Stimulated activated CD4-positive, alpha-beta T cell treated with anti-CD3 and anti-CD28 coated beads, Interleukin-1b, Interleukin-23, amount 100 ng/mL, for 1 hour (primary cell): ENCODE measurements at places on chromosomes 5 and 9.

GRCh38 chr9:131474711-131475110, 28.0 kb upstream of the POMT1 start:
- no peak for DNase-seq

DNA sequence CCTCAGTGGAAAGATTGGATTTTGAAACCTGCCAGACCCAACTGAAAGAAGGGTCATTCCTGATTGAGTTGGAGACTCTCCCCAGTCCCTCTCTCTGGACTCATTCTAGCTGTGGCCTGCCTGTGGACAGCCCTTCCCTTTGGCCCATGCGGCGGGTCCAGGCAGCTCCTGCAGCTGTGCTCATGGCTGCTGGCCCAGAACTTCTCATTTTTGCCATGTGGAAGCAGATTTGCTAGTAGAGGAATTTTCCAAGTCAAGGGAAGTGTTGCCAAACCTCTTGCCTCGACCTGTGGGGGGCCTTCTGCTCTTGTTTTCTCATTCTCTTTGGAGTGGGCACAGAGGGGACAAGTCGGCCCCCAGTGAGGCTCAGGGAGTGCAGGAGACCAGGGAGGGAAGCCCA, 89.2 kb downstream of the ANKRD33B start:
- no peak for DNase-seq

DNA sequence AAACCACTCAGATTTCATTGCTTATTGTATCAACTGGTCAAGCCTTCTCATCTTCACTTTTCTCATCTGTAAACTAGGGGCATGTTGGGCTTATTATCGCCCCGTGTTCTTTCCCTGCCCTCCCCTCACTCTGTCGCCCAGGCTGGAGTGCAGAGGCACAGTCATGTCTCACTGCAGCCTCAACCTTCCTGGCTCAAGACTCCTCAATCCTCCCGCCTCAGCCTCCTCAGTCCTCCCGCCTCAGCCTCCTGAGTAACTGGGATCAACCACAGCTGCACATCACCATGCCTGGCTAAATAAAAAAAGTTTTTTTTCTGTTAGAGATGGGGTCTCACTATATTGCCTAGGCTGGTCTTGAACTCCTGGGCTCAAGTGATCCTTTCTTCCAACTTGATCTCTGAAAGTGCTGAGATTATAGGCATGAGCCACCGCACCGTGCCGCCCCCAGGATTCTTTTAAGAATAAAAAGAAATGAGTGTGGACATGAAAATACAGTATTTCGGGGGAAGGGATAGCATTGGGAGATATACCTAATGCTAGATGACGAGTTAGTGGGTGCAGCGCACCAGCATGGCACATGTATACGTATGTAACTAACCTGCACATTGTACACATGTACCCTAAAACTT, 2.0 kb downstream of the MAML1 start:
- DNase-seq = no peak

DNA sequence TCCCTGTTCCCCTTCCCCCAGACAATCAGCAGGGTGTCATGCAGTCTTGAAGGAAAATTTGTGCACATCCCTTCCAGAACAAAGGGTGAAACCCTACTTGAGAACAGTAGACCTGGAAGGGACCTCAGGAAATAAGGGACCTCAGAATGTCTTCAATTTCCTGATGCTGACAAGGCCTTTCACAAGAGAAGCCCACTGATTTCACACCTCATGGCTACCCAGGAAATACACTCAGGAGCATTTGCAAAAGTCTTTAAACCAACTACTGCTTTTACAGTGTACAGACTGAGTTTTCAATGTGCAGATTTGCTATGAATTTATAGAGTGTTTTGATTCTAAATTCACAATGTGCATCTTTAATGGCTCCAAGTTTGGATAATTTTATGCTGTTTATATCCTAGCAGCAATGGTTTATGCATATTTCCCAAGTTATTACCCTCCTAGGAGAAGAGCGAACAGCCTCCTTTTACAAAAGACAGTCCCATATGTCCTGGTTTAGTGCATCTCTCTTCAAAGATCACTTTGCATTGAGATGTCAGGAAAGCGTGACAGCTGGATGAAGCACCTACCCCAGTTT, 74.8 kb downstream of the GALNT10 start:
- DNase-seq = no peak

- DNase-seq = no peak
Measured at GRCh38 chr5:169251333-169252084, 49.4 kb downstream of the SLIT3 start.

- DNase-seq = no peak
Measured at GRCh38 chr9:98365781-98366180, 110.3 kb upstream of the TBC1D2 start.

- DNase-seq = no peak
Measured at GRCh38 chr5:170280011-170280493, 17.5 kb downstream of the LCP2 start.

DNA sequence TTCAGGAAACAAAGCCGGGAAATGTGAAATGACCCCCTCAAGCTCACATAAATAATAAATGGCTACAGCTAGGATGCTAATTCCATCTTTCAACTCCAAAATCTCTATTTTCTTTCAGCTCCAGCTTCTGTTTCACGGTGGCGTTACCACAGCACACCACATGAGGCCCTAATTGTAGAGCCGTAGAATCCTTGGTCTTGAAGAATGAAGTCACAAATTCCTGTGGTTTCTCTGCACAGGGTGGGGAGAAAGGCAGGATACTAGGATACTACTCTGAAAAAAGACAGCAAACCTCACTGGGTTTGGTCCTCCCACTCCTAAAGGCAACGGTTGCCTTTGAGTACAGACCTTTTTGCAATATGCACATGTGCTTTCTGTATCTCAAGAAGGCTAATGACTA, 13.9 kb upstream of the RARS1 start:
- DNase-seq = no peak

DNA sequence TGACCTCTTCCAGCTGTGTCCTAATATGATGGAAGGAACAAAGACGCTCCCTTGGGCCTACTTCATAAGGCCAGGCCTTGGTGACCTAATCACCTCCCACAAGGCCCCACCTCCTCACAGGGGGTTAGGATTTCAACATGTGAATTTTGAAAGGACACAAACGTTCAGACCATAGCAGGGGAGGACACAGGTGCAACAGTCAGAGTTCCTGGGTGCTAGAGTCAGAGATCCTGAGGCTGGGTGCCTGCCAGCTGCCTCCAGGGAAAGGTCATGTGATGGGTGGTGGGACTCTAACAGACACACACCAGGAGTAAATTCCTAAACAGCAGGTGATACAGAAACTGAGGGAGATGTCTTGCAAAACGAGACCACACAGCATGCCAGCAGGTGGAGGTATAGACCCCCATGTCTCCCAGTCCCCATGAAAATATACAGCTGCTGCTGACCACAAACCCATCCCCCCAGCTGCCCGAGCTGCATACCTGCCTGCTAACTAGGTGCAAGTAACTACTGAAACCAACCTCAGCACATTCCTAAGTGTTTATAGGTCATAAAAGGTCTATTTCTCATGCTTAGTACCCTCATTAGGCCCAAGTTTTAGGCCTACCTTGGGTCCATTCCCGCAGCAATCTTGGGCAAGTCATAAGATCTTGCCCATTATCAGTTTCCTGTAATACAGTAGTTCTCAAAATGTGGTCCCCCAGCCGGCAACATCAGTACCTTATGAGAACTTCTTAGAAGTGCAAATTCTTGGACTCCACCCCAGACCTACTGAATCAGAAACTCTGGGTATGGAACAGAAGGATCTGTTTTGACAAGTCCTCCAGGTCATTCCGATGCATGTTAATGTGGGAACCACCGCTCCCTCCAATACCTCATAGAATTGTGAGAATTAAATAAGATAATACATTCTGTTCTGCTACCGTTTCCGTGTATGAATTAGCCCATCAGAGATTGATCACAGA, 245.3 kb downstream of the ENC1 start:
- DNase-seq = no peak

GRCh38 chr5:133705331-133705730, 93.0 kb upstream of the FSTL4 start:
- no peak for DNase-seq

DNA sequence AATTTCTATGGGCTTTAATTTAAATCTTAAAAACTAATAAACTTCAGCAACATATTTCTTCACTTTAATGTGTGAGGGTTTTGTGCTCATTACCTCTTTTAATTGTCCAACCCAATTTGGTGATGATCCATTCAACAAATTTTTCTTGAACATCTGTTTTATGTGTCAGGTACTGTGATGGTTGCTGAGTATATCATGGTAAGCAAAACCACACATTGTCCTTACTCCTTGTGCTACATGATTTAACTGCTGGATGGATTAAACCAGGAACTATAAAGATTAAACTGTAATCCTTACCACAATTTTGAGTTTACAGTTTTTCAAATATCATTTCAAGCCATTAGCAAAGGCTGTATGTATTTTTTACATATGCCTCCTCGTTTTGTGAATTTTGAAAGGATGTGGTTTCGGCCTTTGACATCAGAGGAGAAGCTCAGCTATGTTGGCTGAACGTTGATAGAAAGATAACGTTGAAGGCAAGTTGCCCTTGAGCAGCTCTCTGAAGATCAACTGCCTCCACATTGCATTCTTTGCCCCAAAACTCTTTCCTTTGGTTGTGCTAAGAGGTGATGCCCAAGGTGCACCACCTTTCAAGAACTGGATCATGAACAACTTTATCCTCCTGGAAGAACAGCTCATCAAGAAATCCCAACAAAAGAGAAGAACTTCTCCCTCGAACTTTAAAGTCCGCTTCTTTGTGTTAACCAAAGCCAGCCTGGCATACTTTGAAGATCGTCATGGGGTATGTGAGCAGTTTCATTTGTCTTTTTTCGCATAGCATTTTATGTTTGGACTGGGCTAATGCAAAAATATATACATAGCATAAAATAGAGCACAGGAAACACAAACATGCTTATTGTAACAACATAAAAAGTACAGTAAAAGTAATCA, at the start of gene ITK:
ITK (plus strand) TSS at position 467 of the 891 bp plus-strand sequence; CDS start at position 605, 138 bp downstream.
- DNase-seq = no peak

DNA sequence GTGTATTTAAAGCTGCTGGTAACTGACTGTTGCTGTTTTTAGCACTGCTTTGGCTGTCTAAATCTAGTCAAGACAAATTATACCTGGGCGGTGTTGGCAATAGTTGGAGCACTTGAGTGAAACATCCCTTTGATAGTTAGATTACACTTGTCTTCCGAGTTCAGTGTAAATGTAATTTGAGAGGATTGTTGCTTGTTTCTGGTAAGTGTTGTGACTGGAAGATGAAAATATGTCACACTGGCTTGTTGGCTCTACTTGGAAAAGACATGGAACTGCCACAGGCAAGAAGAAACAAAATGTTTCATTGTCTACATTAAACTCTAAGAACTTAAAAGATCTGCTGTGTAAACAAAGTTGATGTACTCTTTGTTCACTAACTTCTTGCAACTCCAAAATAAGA, 49.2 kb upstream of the PTPRD start:
- DNase-seq = no peak

DNA sequence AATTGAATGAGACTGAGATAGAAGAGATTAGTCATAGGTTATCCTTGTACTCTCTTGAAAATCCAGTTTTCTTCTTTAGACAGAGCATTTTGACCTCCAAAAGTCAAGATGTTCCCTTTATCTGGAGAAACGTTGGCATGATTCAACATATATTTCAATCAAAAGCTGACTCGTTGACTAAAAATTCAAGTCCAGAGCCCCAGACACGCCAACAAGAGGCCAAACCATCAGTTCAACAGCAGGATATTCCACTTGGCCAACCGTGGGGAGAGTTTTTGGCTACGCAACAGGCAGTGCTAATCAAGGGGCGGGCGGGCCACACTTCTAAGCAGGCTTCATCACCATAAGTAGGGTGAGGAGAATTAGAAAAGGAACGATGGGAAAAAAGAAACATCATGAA, 119.1 kb downstream of the SLIT3 start:
- DNase-seq = no peak

GRCh38 chr5:83889971-83890745, 169.5 kb upstream of the HAPLN1 start:
- no peak for DNase-seq

GRCh38 chr9:128082151-128082550, 14.1 kb downstream of the SLC25A25 start:
- no peak for DNase-seq

DNA sequence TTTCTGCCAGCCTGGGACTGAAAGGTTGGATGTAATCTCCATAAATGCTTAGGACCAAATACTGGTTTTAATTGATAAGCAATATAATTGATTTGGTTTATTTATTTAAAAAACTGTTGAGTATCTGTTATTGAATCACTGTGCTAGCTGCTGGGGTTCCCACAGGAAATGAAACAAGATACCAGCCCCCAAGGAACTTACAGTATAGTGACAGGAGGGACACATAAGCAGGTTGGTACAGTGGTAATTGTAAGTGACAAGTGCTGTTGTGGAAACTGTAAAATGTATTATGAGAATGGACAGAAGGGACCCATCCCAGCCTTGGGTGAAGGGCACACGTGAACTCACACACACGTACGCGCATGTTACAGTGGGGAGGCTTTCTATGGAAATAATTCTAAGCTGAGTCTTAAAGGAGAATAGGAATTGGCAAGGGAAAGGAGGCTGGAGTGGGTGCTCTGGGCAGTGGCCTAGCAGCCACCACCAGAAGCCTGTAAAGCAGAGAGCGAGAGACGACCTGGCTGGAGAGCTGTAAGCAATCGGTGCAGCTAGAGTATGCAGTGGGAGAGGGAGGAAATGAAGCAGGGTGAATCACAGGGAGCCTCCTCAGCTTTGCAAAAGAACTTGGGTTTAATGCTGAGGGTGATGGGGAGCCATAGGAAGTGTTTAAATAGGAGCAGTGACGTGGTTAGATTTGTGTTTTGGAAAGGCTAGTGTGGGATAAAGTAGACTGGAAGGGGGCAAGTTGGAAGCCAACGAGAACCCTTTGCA, 39.3 kb downstream of the GLRA1 start:
- no peak for DNase-seq

DNA sequence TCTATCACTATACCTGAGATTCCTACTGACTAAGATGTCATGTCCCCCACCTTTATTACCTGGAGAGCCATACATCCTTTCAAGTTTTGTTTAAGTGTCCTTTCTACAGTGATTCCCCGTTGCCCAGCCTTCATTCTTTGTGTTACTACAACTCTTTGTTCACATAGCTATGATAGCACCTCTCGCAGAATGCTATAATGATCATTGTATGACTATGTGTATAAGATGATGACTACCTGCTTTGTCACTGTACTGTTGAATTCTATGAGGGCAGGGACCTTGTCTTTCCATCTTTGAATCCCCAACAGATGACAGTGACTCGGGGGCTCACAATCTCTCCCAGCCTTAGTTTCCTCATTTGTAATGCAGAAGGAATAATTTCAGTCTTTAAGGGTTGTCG, 361.2 kb downstream of the NPR3 start:
- no peak for DNase-seq

DNA sequence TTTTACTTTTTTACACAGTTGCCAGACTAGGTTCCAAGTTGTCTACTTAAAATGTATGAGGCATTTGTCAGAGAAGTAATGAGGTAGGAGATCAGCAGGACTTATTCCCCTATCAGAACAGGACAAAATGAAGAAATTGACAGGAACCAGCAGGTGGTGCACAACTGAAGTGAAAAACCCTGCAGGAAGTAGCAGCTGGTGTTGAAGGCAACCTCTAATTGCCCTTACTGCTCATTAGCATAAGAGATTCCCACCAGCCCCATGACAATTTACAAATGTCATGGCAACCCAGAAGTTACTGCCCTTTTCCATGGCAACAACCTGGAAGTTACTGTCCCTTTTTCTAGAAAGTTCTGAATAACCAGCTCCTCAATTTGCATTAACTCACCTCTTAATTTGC, 5.4 kb downstream of the PCDHB15 start:
- DNase-seq = no peak

GRCh38 chr5:75367401-75367800, 30.4 kb downstream of the HMGCR start:
- DNase-seq = no peak
